CD4-positive, alpha-beta T cell treated with Interleukin-15 for 1 hour (primary cell): ENCODE measurements at places on chromosomes 12 and 14.

DNA sequence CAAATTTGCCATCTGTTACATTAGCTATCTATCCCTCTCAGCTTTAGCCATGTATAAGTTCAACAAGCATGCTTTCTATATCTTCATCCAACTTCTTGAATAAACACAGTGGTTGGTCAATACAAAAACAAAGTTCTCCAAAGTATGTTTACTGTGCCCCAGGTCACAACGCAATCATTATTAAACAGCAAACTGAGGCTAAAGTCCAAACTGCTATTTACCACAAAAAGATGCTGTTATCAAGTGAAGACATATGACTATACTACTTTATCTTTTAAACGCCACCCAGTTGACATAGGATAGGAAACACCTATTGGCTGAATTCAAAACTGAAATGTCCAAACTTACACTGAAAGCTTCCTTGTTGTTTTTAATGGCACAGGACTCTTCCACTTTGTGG lies 11.7 kb downstream of the ZCCHC8 start:
- no peak for DNase-seq

- no peak for DNase-seq
Measured at GRCh38 chr14:54420478-54421142, 20.6 kb downstream of the CNIH1 start.

DNA sequence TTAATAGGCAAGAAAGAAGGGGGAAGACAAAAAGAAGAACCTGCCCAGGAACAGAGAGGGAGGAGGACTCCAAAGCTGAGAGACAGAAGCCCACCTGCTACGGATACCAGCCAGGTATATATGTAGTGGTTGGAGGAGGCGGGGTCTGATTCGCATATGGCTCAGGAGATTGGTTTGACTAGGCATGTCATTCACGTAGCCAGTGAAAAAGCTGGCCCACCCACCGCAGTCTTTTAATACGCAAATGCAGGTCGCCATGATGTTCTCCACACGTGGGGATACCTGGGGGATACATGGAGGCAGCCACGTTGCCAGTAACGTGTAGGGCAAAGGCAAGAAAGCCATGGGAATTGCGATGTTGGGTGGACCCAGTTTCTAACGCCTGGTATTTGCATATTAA lies 73.2 kb downstream of the NTS start:
- DNase-seq, result no peak

GRCh38 chr12:124093297-124093696 lies 120.3 kb downstream of the ZNF664 start:
- no peak for DNase-seq

DNA sequence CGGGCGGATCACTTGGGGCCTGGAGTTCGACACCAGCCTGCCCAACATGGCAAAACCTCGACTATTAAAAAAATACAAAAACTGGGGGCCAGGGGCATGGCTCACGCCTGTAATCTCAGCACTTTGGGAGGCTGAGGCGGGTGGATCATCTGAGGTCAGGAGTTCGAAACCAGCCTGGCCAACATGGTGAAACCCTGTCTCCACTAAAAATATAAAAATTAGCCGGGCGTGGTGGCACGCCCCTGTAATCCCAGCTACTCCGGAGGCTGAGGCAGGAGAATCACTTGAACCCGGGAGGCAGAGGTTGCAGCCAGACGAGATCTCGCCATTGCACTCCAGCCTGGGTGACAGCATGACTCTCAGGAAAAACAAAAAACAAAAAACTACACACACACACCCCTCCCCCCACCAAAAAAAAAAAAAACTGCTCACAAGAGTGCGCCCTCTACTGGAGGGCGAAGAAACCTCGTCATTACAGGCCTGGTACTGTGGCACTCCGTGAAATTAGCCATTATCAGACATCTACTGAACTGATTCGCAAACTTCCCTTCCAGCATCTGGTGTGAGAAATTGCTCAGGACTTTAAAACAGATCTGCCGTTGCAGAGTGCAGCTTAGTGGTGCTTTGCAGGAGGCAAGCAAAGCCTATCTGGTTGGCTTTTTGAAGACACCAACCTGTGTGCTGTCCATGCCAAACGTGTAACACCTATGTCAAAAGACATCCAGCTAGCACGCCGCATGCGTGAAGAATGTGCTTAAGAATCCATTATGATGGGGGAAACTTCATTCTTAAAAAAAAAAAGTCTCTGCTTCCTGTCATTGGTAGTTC lies 7.7 kb downstream of the PPP1R3E start:
- peak; percentile 52 for DNase-seq

GRCh38 chr14:22106700-22107697 lies 433.4 kb upstream of the OR4E1 start:
- DNase-seq, result no peak

DNA sequence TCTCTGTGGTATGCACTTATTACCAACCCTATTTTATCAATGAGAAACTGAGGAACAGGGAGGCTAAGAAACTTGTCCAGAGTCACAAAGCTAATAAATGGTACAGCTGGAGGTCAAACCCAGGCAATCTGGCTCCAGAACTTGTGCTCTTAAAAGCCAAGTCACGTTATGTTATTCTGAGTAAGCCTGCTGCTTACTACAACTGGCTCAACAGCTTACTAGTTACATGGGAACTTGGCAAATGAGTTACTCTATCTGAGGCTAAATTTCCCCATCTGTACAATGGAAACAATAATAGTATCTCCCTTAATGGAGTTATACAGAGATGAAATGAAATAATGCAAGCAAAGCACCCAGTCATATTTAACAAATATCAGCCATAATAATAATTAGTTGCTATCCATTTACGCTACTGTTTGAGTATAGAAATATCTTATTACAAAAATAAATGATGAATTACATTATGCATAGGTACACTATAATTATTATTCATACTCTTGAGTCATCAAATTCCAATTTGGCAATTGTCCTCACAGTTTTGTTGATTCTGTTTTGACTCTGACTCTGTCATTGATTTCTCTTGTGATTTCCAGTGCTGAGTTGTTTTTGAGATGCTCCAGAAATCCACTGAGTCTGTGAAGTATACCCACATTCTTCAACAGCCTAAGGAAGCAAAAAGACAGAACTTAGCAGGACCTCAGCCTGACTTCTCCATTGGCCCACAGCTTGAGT lies 112.2 kb downstream of the TBX5 start:
- no peak for DNase-seq

- no peak for DNase-seq
Measured at GRCh38 chr12:106647793-106648514, 65.2 kb downstream of the RFX4 start.

DNA sequence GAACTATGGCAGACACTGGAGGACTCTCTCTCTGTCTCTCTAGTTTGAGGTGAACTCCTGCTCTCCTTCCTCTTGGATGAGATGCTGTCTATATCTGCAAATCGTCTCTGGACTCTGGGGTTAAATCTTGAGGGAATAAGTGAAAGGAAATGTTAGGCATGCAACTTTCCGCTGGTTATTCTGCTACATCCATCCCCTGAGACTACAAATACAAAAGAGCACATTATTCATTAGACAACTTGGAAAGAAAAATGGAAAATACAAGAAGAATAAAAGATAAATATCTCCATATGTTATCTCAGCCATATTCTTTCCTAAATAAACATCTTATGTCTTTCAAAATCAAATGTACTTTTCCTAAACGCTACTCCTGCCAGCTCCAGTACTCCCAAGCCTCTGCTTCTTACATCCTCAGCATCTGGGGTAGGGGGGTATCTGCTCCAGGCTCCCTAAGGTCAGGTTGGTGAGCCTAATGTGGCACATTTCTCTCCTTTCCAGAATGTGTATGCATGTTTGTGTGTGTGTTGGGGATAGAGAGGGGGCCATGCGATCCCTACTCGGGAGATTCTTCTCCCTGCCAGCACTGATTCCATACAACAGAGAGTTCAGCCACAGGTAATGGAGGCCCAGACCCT lies 102.9 kb upstream of the FSCB start:
- no peak for DNase-seq

DNA sequence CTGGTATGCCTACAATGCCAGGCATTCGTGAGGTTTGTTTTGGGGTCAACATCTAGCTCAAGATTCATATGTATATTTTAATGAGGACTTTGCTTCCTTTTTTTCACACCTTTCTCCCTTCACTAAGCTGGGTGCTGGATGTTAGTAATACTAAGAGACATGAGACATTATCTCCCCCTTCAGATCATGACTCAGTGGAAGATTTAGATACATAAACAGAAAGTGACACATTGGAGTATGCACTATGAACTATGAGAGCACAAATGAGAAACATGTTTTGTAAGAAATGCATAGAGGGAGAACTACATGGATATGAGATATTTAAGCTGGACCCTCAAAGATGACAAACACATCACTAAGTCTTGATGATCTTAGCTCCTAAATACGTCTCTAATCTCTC lies 286.3 kb downstream of the RPAP3 start:
- DNase-seq, result no peak

- DNase-seq, result no peak
Measured at GRCh38 chr14:101844219-101844618, 82.7 kb downstream of the PPP2R5C start.

- DNase-seq, result no peak
Measured at GRCh38 chr12:97659117-97659880, 196.7 kb downstream of the RMST start.

DNA sequence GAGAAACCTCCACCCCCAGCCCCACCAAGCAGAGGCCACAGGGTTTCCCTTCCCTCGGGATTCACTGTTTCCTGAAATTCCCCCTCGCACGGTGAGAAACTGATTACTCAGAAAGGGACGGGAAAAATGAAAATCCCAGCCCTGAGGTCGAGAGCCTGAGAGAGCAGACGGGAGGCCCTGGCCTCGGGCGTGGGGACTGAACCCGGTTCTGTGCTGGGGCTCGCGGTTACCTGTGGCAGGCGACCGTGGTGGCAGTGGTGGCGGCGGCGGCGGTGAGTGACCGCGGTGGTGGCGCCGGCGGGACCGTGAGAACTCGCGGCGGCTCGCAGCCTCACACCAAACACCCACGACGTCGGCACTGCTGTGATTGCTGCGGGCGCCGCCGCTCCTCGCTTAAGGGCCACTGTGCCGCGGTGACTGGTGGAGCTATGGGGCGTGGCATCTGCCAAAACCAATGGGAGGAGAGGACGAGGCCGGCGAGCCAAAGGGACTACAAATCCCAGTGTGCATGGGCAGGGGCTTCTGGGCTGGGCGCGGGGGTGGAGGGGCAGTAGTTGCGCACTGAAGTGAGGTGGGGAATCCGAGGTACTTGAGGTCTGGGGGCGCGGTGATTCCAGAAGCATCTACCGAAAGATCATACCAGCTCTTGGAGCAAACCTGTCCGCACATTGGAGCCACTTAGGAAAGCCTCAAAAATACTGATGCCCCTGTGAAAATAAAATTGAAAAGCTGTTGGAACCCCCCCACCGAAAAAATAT lies at the start of gene LGMN:
TSS of gene LGMN (minus strand) at position 369 of the 758 bp plus-strand sequence. CDS start 15,841 bp downstream, outside the sequence.
- peak; percentile 92 for DNase-seq

DNA sequence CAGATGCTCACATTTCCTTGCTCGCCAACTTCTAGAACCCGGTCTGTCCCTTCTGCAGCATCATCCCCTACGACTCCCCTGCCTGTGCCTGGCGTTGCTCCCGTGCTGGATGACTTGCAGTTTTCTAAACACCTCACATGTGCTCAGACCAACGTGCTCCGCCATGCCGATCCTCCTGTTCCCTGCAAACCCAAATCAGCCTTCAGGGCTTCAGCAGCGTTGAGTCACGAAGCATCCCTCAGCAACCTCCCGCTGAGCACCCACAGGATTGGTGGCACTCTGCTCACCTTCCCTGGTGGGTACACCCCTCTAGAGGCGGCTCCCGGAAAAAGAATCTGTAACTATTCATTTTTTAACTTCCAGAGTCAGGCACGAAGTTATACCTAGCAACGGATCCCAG lies 2.8 kb upstream of the PIWIL1 start:
- DNase-seq, result no peak

DNA sequence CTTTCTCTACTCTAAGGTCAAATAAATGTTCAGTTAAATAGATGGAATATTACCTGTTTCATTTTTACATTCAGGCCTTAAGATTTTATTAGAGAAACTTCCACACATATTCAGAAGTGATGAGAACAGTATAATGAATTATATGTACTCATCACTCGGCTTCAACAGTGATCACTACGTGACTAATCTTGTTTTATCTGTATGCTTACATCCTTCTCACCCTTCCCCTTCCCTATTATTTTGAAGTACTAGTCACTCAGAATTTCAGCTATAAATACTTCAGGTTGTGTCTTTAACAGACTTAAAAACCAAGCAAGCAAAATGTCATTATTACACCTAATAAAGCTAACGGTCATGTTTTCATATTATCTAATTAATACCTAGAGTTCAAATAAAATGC lies 34.9 kb downstream of the ETV6 start:
- no peak for DNase-seq

DNA sequence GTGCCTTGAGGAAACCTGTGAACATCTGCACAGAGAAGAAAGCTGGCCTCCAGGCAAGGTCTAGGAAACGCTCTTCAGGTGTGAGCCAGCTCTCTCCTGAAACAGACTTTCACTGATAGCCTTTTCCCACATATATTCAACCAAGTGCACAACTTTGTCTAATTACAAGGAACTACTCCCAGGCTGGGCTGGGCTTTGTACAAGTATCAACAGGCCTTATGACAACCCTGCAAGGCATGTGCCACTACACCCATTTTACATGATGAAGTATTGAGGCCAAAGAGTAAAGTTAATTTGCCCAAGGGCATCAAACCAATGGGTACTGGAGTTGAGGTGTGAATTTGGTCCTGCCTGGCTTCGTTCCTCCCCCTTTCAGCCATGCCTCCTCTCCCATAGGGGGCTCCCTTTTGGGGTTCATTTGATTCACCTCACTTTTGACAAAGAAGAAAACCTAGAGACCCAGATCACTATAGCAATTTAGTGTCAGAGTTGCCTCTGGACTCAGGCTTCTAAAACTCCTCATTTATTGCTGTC lies 2.1 kb downstream of the CSRP2 start:
- no peak for DNase-seq

DNA sequence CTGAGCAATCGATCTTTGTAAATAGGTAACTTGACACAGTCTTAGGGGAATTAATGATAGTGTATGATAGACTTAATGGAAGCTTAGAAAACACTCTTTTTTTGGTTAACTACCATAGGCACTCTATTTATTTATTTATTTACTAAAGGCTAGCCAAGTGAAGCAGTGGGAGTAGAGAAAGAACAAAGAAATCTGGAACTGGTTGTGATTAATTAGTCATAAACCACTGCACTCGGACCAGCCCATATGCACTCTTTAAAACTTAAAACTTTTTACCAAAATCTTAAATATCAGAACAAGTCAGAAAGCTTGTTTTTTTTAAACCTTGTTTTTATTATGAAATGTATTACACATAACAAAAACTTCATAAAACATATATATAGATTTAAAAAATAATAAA lies 49.5 kb upstream of the SRP54 start:
- no peak for DNase-seq

- DNase-seq, result no peak
Measured at GRCh38 chr12:32419520-32419960, 20.2 kb downstream of the FGD4 start.
